ENCODE measurements at places on chromosomes 2 and 18.
A peak's percentile ranks its signal among the peaks of the same experiment; 100 is the strongest.

- no peak for DNase-seq
These were observed 99.1 kb upstream of the MC2R start for GRCh38 chr18:14014456-14014855.

GRCh38 chr18:2686349-2686968, 30.9 kb downstream of the SMCHD1 start:
- no peak for DNase-seq

- DNase-seq = no peak
These were observed 677.6 kb downstream of the IRS1 start for GRCh38 chr2:226122041-226122440.

DNA sequence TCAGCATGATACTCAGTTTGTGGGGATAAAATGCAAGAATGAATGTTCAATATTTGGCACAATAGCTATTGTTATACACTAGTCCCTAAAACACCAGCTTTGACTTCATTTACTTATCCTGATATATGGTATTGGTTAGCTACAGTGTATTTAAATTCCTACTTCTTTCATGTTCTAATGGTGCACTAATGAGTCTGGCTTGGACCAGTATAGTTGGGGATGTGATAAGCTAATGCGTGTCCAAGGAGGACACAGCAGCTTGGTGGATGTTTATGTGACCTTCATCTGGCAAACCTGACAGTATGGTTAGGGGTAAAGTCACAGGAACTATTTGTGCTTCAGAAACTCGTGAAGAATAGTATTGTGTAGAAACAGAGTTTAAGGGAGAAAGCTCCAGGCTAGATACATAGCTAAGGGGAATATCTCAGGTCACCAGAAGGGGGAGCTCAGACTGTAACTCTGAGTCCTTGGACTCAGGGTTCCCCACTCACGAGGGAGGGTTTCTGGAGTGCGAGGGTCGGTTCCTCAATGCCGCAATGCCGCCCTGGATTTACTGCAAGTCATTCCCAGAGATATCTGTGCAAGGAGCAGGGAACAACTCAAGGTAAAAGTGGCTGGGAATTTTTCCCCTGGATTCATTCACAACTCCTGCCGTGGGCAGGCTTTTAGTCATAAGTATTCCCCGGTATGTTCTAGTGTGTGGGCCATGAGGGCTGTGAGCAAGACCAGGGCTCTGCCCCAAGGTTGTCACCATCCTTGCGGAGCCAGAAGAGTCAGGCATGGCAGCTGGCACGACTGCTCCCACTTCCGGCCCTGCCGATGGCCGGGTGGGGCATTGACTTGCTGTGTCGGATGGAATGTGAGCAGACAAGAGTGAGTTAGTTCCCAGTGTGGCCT, 14.5 kb downstream of the IL1R2 start:
- DNase-seq = peak; percentile 67
